ENCODE measurements at places on chromosomes 2 and 18.

- no peak for DNase-seq
Observed at GRCh38 chr18:35377875-35378573, 887 bp upstream of the ZNF396 start.

GRCh38 chr2:202344178-202344577 is 31.9 kb upstream of the BMPR2 start:
- DNase-seq, result no peak

GRCh38 chr2:36330473-36331395 is 24.8 kb upstream of the CRIM1 start:
- no peak for DNase-seq

DNA sequence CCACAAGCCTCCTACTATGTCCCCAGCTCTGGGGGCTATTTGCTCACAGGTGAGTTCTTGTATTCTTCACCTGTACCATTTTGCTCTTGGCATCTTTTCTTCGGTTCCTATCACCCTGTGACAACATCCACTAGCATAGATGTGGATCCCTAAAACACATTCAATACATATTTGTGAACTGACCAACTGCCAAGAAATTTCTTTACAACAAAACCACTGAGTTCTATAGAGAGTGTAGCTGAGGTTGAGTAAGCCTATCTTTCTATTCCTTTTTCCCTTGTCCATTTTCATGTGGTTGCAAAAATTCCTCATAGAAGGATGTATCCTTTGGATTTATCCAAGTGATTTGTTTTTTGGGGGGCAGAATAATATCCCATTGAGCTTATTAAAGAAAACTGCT is 192.7 kb upstream of the ITGA4 start:
- no peak for DNase-seq

GRCh38 chr18:79611040-79611681 is 68.4 kb upstream of the CTDP1 start:
- no peak for DNase-seq

DNA sequence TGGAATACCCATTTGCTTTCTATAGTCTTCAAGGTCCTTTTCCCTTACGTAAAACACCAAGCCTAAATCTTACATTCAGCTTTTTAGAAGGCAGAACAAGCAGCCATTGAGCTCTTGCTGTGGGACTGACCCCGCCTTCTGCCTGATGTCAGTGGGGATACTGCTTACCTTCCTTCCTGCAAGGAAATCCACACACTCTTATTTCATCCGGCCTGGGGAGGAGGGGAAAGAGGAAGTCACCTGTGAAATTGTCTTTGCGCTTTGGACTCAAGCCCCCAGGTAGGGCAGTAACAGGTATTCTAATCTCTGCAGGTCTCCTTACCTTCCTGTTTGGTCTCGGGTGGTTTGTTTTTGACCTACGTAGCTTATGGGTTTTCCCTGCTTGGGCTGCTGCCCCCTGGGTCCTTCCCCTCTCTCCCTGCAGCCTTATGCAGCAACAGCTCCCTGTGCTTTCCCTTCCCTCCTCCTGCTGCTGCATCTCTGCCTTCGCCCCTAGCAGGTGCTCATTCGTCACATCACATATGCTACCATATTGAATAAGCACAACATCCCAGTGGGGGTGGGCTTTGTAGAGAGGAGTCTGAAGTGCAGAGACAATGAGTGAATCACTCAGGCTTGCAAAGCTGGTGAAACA is 402.5 kb upstream of the TRIB2 start:
- DNase-seq, result no peak

DNA sequence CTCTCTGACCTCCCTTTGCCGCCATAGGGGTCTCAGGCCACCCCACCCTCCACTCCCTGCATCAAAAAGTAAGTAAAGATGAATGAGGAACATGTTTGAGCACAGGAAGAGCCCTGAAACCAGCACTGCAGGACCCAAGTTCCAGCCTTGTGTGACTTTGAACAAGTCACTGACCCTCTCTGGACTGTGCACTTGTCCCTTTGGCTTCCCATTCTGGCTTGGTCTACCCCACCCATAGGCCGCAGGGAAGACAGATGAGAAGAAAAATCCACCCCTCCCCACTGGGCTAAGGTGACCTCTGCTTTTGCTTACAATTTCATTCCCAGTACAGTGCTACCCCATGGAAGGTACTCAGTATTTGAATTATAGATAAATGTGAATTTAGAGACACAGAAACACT is 43.8 kb downstream of the TMEM17 start:
- DNase-seq, result no peak

DNA sequence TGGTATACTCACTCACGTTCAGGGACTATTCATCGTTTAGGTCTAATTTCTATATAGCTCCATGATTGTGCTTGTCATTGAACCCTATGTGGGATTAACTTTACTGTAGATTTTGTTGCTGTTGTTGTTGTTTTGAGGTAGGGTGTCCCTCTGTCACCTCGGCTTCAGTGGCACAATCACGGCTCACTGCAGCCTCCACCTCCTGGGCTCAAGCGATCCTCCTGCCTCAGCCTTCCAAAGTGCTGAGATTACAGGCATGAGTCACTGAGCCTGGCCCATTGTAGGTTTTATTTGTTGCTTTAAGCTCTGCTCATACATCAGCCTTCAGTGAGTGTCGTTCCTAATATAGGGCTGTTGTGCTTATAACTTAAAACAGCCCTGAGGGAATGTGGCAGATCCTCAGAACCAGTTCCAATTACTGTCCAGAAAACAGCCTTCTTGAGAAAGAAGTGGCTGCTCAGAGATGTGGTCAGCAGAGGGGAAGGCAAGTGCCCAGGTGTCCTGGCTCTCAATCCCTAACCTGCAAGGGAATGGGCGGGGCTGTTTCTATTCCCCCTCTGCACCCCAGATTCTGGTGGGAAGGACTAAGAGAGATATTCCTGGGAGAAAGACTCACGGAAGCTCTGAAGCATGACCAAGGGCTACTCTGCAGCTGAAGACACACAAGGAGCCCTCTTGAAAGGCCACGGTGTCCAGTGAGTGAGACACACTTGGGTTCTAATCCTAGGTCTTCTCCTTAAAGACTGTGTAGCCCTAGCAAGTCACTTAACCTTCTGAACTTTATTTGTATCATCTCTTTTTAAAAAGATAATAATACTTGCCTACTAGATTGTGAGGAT is 79.6 kb upstream of the LCLAT1 start:
- DNase-seq, result no peak

- DNase-seq, result no peak
Observed at GRCh38 chr2:100987536-100987935, 14.6 kb upstream of the RPL31 start.

- DNase-seq, result no peak
Observed at GRCh38 chr18:79950515-79951341, 725 bp downstream of the SLC66A2 start.

DNA sequence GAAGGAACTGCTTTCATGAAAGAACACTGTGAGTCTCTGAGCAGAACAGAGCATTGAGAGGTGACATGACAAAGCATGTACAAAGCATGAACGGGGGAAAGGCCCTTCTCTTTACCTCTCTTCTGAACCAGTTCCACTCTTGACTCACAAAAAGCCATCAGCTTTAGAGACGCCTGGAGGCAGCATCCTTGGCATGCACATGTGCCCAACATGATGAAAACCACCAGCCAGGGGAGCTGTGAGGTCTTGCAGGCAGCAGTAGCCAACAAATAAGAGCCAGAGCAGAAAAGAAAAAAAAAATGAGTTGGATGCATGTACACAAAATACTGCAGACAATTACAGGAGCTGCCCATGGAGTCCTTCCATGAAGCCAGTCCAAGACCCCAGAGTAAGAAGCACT is 95.5 kb upstream of the AGAP1 start:
- no peak for DNase-seq

DNA sequence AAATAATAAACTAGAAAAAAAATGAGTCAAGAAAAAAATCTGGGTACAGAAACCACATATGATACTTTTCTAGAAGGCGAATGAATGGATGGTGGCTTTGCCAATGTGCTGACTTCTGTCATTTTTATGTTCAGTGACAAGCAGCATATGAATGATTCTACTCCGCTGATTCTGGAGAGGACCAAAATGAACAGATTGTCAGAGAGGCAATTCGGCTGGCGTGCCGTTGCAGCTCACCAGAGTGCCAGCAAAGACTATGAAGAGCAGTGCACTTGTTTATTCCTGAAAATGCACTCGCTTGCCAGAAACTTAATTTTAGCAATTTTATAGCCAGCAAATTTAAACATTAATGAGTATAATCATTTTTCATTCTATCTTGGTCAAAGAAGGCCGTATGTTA is 105.9 kb upstream of the NYAP2 start:
- DNase-seq, result no peak

DNA sequence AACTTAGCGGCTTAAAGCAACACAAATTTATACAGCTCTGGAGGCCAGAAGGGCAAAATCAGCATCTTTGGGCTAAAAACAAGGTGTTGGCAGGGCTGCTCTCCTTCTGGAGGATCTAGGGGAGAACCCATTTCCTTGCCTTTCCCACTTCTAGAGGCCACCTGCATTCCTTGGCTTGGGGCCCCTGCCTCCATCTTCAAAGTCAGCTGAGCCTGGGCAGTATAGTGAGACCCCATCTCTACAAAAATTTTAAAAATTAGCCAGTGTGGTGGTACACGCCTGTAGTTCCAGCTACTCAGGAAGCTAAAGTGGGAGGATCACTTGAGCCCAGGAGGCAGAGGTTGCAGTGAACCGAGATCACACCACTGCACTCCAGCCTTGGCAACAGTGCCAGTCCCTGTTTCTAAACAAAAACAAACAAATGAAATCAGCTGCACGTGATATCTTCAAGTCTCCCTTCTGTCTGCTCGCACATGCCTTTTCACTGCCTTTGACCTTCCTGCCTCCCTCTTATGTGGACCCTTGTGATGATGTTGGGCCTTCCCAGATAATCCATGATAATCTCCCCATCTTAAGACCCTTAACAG is 200.6 kb downstream of the ZFP36L2 start:
- DNase-seq, result no peak

DNA sequence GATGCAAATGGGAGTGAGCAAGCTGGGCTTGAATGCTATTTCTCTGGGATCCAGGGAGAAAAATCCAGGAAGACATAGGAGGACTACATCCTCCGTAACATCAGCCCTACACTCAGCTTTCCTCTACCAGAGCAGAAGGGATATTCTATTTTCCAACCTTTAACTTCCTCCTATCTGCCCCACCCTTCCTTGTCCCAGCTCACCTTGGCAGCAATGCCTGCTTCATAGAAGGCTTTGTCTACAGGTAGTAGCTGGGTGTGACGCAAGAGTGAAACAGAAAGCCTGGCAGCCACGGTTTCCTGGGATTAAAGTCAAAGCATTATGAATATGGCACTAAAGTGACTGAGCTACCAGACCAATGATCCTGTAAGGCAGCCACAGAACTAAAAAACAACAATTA is 3.9 kb downstream of the KRTCAP3 start:
- DNase-seq, result no peak

DNA sequence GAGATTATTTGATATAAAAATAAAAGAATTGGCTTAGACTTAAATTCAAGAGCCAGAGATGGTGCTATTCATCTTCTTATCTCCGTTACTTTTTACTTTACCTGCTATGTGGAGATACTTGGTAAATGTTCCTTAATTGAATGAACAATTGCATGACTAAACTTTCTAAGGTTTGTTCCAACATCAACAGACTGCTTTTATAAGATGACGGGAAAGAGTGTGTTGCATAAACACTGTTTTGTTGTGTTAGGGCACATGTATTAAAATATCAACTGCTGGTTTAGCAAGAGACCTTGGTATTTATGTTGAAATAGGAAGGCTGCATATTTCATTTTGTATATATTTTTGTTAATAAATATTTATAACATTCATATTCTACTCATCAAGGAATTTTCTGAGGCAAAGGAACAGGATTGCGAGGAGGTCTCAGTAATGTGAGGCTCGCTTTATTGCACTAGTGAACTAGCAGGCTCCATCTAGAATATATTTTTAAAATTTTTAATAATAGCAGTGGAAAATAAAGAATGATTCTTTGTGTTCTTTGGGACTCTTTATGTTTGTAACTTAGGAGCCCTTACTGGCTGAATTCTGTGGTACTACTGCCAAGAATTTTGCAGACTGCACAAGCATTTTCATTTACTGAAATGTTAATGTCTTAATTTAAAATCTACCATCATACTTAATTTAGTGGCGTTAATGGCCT is 10.7 kb upstream of the NFE2L2 start:
- DNase-seq, result no peak

- no peak for DNase-seq
Observed at GRCh38 chr18:43525169-43525568, 247.9 kb upstream of the SYT4 start.

DNA sequence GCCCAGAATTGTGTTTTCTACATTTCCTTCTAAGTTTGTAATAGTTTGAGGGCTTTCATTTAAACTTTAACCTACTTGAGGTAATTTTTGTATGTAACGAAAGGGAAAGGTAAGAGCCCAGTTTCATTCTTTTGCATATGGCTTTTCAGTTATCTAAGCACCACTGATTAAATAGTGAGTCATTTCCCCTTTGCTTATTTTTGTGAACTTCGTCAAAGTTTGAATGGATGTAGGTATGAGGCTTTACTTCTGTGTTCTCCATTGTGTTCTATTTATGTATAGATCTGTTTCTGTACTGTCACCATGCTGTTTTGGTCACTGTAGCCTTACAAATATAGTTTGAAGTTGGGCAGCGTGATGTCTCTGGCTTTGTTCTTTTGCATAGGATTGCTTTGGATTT is 944.8 kb upstream of the CNTNAP5 start:
- no peak for DNase-seq

DNA sequence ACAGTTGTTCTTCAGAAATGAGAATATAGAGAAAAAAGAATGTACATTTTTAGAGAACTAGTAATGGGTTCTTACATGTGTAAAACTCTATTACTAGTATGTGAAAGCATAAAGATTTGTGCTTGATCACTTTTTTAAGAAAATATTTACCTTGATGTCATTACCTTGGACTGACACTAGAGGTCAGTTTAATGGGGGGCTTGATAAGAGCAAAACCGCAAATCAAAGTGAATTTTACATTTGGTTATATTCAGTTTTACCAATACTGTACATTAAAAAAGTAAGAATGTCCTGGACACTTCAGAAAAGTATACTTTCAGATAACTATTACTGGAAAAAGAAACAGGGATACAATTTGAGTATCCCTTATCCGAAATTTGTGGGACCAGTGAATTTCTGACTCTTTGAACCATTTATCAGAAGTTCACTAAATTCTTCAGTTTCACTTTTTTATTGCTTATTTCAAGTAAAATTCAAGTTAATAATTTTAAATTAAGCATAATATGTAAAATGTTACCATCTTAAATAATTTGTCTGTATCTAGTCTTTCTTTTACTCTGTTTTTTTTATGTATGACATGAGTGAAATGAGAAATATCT is 1149.5 kb downstream of the DSC3 start:
- DNase-seq, result no peak

DNA sequence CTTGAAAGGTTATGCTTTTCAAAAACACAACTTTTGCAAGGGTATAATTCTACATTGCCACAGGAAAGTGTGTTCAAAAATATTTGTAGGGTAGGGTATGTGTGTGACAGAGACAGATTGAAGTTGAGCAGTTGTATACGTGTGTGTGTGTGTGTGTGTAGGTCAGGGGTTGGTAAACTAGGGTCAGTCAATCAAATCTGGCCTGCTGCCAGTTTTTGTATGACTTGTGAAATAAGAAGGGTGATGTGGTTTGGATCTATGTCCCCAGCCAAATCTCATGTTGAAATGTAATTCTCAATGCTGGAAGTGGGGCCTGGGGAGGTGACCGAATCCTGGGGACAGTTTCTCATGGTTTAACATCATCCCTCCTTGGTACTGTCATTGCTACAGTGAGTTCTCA is 148.2 kb downstream of the CERS6 start:
- DNase-seq, result no peak

- no peak for DNase-seq
Observed at GRCh38 chr2:10073706-10074105, 6.5 kb downstream of the CYS1 start.

- no peak for DNase-seq
Observed at GRCh38 chr2:149430743-149431736, 100.7 kb downstream of the LYPD6 start.
